Cardiac septum (tissue), 1 donor: ENCODE measurements at places on chromosomes 5 and 9.

- no peak for DNase-seq
These were observed 26.0 kb upstream of the NKD2 start for GRCh38 chr5:982377-983237.

GRCh38 chr9:79431019-79431679 lies 140.6 kb upstream of the TLE4 start:
- DNase-seq = no peak

DNA sequence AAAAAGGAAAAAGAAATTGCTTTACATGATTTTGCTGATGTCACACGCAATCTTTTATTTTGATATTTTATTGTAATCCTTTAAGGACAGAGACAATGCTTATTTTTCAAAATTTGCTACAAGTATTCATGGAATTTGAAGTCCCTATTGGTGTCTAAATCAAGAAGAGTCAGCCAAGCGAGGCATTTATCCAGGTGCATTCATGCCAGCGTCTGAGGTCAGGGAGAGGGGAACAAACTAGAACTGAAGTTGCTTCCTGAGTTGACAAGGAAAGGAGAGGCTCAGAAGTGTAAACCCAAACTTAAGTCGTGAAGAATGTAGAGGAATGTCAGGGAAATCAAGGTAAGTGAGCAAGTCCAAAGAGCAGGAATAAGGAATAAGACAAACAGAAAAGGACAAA lies 83.0 kb upstream of the GNAQ start:
- no peak for DNase-seq

DNA sequence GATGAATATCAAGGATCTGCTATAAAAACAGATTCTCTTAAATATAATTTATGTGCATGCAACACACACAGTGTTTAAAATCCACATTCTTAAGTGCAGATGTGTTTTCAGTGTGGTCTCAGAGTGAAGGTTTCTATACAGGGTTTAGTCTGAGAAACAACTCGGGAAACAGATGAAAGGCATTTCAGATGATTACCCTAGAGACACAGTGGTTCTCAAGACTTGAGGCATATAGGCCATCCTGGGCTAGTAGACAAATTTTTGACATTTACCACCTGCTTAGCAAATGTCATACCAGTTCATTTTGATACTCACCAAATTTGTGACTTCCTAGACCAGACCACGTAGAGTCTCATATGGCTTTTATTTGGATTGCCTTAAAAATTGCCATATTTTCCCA lies 216.5 kb downstream of the ARL15 start:
- no peak for DNase-seq

DNA sequence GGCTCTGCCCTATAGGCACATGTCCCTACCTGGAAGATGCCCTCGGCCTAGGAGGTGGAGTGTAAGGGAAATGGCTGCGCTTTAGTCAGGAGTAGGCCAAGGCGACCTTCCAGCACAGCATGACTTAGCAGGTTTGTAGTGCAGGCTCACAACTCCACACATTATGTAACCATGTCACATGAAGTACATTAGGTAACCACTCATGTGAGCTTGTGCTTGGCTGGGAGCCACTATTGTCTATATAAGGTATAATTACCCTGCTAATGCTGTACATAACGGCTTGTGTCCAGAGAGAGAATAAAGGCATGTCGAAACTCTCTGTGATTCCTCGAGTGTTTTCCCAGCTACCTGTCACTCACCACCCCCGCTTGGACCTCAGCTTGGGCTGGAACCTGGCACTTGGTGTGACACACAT lies 74.9 kb downstream of the CAMK4 start:
- no peak for DNase-seq
